ENCODE measurements at places on chromosomes 7 and 10.

GRCh38 chr10:126905776-126906703 is 812 bp downstream of the DOCK1 start:
- no peak for DNase-seq

DNA sequence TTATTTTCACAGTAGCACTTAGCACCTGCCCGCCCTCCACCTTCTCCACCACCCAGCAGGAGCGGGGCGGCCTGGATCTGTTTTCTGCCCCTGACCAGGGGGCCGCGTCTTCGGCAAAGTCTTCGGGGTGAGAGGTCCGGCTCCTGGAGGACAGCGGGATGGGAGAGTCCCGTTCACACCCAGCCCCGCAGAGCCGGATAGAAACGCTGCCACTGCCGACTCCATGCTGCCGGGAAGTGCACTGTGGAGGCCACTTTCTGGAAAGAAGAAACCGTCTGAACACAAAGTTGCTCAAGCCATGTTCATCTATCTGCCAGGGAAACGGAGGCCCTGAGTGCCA is 14.5 kb upstream of the ZNF273 start:
- no peak for DNase-seq

DNA sequence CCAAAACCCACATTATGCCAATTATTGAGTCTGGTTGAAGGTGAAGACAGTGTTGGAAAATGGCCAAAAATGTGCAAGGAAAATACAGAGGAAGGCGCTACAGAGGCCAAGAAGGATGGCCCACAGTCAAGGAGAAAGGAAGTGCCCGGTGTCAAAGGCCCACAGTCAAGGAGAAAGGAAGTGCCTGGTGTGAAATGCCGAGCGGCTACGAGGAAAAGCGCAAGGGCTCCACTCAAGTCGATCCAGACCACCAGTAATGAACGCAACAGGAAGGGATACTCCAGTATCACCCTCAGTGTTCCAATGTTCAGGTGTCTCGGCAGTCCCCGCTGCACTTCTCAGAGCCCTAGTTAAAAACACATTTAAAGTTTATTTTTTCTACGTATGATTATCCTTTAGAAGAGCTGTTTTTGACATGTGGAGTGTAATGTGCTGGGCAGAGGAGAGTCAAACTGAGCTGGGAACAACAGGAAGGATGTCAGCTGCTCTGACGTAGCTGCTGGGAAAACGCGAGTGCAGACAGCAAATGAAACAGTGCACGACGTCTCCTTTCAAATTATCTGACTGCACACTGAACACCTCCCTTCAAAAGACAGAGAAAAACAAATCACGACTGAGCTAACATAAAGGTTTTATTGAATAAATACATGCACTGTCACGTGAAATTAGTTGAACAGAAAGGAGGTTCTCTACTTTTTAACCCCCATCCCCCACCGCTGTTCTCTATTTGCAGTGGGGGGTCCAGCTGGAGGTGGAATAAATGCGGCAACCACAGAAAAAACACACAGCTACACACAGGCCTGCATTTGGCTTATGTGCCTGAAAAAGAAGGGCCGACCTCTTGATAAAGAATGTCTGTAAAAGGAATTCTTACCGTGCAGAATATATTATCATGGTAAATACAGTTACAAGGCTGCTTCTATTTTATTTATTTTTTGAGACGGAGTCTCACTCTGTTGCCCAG is 26.1 kb upstream of the NCAPG2 start:
- DNase-seq, result no peak

DNA sequence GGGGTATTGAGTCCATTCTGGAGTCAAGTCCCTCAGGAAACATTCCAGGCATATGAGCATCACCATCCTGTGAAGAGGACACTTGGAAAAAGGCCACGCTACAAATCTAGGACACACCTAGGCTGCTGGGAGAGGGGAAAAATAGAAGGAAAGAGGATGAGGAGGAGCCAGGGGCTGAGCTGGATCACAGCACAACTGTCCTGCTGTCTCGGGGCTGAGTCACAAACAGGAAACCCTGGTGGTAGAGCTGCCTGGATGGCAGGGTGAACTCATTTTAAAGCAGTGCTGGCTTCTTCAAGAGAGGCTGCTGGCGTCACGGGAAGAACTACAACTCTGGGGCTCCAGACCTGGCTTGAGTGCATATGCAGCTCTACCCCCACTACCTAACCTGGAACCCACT is 151.5 kb downstream of the RNF216 start:
- no peak for DNase-seq

Measured in epithelial cell of proximal tubule (primary cell).